ENCODE measurements at places on chromosomes 4 and X.

DNA sequence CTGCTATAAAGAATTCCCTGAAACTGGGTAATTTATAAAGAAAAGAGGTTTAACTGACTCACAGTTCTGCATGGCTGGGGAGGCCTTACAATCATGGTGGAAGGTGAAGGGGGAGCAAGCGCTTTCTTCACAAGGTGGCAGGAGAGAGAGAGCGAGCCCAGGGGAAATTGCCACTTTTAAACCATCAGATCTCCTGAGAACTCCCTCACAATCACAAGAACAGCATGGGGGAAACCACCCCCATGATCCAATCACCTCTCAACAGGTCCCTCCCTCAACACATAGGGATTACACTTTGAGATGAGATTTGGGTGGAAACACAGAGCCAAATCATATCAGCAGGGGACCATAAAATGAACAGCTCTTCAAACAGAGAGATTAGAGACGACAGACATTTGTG lies 198.6 kb downstream of the MAGEB5 start:
- no peak for DNase-seq

DNA sequence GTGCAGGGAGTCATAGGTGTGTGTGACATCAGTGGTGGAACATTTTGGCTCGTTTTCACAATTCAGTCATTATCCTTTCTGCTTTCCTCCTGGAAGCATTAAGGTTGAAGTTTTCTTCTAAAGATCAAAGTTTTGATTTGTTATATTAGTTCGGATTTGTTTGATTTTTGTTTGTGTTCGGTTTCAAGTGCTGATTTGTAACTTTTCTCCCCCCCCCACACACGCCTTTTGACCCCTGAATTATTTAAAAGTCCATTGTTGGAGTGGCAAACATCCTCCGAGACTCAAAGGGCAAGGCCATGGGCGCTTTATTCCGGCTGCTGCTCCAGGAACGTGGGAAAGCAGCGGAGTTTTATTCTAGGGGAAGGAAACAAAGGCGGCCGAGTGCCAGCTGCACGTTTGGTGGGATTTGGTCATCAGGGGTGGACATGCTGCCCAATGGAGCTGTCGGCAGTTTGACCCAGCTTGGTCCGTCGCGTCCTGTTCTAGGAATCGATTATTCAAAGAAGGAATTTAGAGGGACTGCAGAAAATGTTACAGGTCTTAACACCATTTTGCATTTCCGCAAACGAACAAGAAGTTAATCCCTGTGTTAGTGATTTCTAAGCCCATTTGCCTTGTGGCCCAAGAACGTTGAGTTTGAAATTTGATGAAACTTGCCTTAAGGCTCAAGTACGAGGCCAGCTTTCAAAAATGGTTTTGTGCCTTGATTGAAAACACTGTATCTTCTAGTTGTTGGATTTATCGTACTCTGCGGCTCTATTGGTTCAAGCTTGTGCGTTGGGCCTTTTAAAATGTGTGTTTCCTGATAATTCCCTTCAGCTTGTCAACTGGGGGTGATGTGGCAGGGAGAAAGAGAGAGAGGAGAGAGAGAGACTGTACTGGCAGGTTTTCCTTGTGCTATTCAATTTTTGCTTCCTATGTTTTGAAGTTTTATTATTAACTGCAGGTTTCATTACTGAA lies 565 bp upstream of the ZNF41 start:
- no peak for DNase-seq

DNA sequence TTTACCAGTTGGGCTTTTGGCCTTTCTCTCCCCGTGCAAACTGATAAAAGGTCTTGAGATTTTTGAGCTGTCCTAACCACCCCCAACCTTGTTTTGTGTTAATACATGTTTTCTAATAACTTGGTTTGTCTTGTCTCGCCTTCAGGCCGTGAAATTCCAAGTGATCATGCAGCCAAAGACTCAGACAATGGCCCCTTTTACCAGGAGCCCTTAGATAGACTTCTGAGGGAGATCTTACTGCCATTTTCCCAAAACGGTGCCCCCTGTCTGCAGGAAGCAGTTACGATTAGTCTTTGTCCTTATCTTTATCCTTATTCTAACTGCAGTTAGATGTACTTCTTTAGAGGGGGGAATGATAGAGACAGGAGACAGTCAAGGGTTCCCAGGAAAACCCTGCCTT lies 245.3 kb upstream of the HDX start:
- DNase-seq = no peak

DNA sequence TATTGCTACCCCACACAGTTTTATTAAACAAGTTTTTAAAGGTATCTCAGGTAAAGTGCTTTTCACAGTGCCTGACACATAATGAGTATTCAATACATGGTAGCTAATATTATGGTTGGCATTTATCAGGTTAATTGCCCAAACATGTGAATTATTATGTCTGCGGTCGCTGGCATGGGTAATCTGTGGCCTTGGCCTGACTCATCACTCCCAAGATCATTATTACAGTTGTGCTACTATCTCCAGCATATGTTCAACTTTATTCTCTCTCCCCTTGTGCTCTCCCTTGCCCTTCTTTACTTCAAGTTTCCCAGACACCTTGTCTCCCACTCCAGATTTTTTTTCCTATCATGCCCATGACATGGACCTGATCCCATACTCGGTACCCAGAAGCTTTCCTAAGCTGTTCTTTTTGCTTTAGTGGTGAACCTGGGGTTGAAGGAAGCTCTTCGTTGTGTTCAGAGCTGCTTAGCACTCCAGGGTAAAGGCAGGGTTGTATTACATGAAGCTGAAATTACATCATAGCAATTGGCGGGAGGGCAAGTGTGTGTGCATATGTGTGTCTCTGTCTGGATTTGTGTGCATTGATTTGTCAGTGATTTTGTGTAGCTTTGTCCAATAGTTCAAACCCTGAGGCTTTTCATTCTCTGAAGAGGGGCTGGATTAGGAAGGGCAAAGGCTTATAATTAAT lies 176.5 kb upstream of the NRK start:
- no peak for DNase-seq

DNA sequence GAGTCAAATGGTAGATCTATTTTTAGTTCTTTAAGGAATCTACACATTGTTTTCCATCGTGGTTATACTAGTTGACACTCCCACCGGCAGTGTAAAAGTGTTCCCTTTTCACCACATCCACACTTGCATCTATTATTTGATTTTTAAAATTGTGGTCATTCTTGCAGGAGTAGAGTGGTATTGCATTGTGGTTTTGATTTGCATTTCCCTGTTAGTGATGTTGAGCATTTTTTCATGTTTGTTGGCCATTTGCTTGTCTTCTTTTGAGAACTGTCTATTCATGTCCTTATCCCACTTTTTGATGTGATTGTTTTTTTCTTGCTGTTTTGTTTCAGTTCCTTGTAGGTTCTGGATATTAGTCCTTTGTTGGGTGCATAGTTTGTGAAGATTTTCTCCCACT lies 70.0 kb downstream of the TAB3 start:
- DNase-seq = no peak

DNA sequence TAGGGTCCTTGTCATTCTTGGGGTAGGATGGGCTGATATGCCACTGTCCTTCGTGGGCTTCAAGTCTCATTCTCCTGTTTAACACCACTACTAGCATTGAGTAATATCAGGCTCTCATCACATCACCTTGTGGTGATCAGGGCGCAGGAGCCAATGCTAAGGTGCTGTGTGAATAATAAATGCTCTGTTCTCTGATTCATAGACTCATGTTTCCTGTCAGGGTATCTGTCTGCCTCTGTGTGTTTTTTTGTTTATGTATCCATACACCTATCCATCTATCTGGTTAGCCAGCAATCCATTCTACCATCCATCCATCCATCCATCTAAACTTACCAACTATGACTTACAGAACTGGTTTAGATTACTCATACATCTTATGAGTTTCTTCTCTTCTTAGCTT lies 525.1 kb upstream of the ATOH1 start:
- no peak for DNase-seq

DNA sequence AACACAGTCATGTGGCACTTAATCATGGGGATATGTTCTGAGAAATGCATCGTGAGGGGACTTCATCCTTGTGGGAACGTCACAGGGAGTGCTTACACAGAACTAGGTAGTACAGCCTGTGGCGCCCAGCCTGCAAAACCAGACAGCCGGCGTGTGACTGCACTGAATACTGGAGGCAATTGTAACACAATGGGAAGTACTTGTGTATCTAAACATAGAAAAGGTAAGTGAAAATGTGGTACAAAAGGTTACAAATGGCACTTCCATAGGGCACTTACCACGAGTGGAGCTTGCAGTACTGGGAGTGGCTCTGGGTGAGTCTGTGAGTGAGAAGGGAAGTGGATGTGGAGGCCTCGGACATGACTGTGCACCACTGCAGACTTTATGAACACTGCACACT lies 5.2 kb downstream of the TLR3 start:
- DNase-seq = no peak

- no peak for DNase-seq
Observed at GRCh38 chr4:54513204-54513603, 144.6 kb upstream of the KIT start.

GRCh38 chr4:8910100-8910821 lies 38.6 kb upstream of the HMX1 start:
- no peak for DNase-seq

DNA sequence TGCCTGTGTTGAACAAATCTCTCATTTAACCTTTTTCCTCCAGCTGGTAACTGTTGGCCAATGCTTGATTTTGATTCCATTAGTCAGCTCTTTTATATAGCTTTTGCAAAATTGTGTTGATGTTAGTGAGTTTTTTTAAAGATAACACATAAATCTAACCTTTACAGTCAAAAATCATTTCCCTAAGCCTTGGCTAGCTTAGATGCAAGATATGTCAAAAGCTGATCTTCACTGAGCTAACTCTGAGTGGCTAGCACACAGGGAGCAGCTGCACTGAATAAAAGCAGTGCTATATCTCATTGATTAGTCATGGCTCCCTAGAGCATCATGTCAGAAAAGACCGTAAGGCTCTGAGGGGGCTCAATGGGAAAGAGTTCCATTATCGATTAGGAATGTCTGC lies 78.7 kb downstream of the PPARGC1A start:
- DNase-seq = no peak

DNA sequence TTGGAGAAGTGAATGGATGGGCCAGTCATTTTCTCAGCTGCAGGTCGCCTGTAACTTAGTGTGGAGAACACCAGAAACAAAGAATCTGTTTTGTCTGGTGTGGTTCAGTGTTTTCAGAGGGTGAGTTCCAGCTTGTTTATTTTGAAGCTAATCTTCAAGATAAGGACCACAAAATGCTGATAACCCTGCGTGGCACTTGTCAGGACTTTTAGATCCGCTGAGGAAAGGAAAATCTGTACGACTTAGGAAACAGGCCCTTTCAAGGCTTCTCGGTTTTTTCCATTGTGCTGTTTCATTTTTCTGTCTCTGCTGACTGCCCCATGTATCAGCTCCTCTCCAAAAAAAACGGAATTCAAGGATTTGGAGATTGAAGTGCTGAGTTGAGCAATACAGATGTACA lies 8.7 kb upstream of the ANAPC4 start:
- no peak for DNase-seq

GRCh38 chr4:127212701-127213100 lies 420.1 kb upstream of the INTU start:
- DNase-seq = no peak

DNA sequence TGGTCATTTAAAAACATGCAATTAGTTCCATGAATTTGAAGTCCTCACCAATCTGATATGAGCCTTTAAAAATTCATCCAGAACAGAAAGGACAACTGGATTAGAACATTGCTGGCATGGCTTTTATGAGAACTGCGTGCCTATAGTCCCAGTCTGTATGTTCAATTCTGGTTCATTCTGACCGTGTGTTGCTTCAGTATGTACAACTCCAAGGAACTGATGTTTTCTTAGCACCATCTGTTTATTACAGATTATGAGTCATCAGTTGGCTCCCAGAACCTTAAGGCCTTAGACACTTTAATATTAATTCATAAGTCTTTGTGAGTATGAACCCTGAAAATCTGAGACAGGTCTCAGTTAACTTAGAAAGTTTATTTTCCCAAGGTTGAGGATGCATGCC lies 115.0 kb downstream of the CEP44 start:
- no peak for DNase-seq

GRCh38 chrX:39811376-39811775 lies 286.4 kb downstream of the BCOR start:
- no peak for DNase-seq

DNA sequence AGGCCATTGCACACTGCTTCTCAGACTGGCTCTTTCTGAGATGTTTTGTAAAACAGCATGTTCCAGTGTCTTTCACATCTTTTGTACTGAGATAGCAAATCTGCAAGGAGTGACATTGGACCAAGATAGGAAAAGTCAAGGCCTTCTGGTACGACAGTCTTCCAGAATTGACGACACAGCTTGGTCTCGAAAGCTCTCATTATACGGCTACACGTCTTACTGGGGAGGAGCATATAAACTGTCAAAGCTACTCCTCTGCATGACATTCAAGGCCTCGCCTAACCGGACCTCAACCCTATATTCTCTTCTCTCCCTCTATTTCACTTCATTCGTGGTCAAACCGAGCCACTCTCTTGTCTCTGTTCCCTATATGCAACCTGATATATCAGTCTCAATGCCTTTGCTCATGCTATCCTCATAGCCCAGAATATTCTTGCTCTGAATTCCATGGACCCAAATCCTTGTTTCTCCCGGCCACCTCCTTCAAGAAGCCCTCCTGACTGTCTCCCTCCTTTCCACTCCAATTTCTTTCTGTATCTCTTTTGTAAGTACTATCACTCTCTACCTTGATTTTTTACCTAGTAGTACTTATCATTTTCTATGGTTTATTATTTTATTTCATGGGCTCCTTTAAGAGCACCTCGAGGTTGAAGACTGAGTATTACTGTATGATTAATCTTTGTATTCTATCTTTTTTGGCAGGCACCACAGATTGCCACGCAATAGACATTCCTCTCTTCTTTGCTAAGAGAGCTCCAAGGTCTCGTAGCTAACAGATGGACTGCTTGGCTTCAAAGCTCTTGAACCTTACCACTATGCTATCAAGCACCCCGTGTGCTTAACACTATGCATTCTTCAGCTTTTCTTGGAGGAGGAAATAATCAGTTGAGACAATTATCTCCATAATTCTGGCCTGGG lies 35.1 kb downstream of the RBM47 start:
- no peak for DNase-seq

- no peak for DNase-seq
Observed at GRCh38 chr4:164138521-164138920, 615.4 kb upstream of the SMIM31 start.

GRCh38 chrX:7147978-7148854 lies at the start of gene PUDP:
TSS of gene PUDP (minus strand) at chrX:7148153. CDS start at chrX:7148113, 40 bp downstream.
- DNase-seq = peak; percentile 92

DNA sequence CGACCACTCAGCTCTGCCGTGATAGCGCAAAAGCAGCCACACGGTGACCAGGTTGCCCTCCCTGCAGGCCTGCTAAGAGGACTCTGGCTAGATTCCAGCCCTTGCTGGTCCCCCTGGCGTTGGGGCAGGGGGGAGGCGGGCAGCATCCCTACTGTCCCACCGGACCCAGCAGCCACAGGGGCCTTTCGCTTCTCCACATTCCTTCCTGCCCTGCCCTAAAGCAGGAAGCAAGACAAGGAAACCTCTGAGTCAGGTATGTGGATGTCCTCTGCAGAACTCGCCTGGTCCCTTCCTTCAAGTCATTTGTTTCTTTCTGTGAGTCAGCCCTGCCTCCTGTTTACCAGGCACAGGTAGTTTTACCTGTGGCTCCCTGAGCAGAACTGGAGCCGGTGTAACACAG lies 60.2 kb upstream of the CLDN34 start:
- no peak for DNase-seq

GRCh38 chrX:87516717-87517121 lies 883 bp upstream of the KLHL4 start:
- DNase-seq = no peak
